ENCODE measurements at places on chromosomes 6 and 20.

GRCh38 chr6:149615805-149616204 is 32.7 kb downstream of the KATNA1 start:
- DNase-seq, result no peak

DNA sequence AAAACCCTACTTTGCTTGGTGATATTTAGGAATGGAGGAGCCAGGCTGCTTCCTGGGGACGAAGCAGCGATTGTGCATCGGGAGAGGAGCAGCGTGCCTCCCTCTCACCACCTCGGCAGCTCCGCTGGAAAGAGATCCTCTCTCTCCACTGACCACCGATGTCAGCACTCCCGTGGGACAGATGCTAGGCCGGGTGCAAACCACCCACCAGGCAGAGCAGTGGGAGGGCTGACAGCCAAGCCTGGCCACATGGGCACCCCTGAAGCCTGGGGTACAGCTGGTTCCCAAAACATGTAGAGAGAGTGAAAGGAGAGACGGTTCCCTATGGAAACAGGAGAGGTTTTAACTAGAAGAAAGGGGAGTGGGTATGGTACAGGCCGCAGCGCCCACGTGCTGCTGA is 220.0 kb downstream of the ANKRD60 start:
- DNase-seq, result no peak

- no peak for DNase-seq
Observed at GRCh38 chr6:62980093-62980492, 231.2 kb upstream of the FKBP1C start.

- no peak for DNase-seq
Observed at GRCh38 chr6:143109196-143109595, 48.5 kb downstream of the AIG1 start.

- no peak for DNase-seq
Observed at GRCh38 chr20:51221791-51222408, 199.0 kb upstream of the KCNG1 start.

DNA sequence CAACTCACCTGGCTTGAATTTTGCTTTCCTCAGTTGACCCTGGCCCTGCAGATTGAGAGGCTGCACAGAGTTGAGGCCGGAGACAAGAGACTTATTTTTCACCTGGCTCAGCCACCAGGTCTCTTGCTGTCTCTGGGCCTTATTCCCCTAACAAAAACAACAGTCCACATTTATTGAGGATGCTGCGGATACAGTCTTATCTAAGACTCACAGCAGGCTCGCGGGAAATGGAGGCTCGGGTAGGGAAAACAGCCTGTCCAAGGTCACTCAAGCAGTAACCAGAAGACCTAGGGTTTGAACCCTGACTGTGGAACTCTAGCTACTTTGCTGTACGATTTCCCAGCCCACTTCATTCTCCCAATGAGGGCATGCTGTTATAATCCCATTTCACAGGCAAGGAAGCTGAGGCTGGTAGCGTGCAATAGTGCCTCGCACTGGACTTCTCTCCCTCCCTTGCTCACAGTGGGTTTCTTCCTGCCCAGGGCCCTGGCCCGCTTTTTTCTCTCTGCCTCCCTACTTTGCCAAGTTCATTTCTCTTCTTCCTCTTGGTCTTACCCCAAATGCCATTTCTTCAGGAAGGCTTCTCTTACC is 57.7 kb downstream of the RBM38 start:
- no peak for DNase-seq

GRCh38 chr6:57262901-57263694 is 41.0 kb upstream of the RAB23 start:
- no peak for DNase-seq

DNA sequence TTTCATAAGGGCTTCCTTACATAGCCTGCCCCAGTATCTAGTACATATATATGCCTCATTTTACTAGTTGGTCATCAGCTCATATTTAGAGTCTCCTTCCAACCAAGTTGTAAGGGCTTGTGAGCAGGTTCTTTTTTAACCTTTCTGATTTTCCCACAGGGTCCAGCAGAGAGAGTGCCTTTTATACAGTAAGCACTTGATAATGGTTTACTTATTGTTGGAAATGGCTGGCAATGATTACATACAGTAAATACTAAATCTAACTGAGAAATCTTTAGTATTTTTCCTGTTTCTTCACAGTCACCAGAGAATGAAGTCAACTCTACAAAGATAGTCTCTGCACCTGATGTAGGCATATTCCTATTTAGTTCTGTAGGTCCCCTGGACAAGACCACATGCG is 135.1 kb upstream of the B3GAT2 start:
- DNase-seq, result no peak

- no peak for DNase-seq
Observed at GRCh38 chr6:100724696-100725095, 156.4 kb downstream of the ASCC3 start.

DNA sequence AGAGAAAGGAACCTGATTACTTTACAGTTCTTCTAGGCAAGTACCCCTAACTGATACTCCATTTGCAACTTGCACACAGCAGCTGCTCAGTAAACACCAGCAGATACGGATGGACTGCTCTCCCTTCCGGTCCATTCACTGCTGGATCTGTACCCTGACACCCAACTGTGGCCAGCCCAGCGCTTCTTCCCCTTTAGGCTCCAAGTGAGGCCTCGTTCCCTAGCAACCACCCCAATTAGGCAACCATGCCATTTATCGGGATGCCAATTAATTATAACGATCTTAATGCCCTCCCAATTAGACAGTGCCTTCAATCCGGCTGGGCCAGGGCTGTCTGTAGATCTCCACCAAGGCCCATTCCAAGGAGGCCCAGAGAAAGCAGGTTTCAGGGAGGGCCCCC is 3.2 kb downstream of the SULF2 start:
- DNase-seq, result no peak

Data from stimulated activated CD8-positive, alpha-beta memory T cell treated with anti-CD3 and anti-CD28 coated beads, Interleukin-7, amount 100 ng/mL, for 24 hours (primary cell).